ENCODE measurements at places on chromosomes 11 and 22. TPM values are rescaled to one million over a fixed set of nuclear protein-coding genes. Genes with fewer than 3 reads are reported as not detected.

CRACR2B gene
- total RNA-seq = 11.6 TPM

C11orf86 gene
- not detected for total RNA-seq

DCHS1 gene
- 46.2 TPM for total RNA-seq

XPNPEP3 gene
- total RNA-seq = 4.2 TPM

CTR9 gene
- total RNA-seq = 24.6 TPM

CD3D gene
- not detected for total RNA-seq

MALAT1 gene
- total RNA-seq = 2,739 TPM

APOA4 gene
- total RNA-seq = not detected

RNH1 gene
- 165 TPM for total RNA-seq

GGTLC3 gene
- not detected for total RNA-seq

SLC22A8 gene
- not detected for total RNA-seq
